Smooth muscle cell of bladder (primary cell): ENCODE measurements at places on chromosomes 2 and 18. TPM values are rescaled to one million over a fixed set of nuclear protein-coding genes. Genes with fewer than 3 reads are reported as not detected.

UGT1A6 gene
- total RNA-seq, result 0.09 and 0.28 TPM in 2 replicates

VWA3B gene
- under 0.01 and 0.09 TPM in 2 replicates for total RNA-seq

HJURP gene
- total RNA-seq, result 1.9 and 2.4 TPM in 2 replicates

TWSG1 gene
- total RNA-seq, result 298 and 496 TPM in 2 replicates

CYP27C1 gene
- total RNA-seq, result 0.18 and 0.28 TPM in 2 replicates
